ENCODE measurements at places on chromosomes 3 and 15.

- no peak for DNase-seq
Measured at GRCh38 chr3:123392871-123393620, 55.8 kb downstream of the ADCY5 start.

GRCh38 chr3:69491975-69492374, 106.1 kb upstream of the FRMD4B start:
- DNase-seq, result no peak

DNA sequence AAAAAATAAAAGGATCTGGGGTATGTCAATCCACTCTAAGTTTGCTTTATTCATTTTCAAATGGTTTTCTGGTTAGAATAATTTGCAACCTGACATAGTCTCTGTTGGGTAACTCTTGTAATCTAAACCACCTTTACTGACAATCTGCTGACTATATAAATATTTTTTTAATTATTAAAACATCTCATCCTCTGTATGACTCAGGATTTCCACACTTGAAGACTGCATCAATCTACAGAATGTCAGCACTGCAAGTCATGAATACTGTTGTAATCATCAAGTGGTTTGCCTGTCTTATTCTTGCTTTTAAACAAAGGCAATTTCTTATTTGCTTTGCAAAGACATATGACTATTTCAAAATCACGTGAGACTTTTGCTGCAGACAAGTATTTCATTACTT, 42.1 kb downstream of the VGLL3 start:
- DNase-seq, result no peak

GRCh38 chr3:150520408-150520807, 25.9 kb downstream of the SERP1 start:
- no peak for DNase-seq

DNA sequence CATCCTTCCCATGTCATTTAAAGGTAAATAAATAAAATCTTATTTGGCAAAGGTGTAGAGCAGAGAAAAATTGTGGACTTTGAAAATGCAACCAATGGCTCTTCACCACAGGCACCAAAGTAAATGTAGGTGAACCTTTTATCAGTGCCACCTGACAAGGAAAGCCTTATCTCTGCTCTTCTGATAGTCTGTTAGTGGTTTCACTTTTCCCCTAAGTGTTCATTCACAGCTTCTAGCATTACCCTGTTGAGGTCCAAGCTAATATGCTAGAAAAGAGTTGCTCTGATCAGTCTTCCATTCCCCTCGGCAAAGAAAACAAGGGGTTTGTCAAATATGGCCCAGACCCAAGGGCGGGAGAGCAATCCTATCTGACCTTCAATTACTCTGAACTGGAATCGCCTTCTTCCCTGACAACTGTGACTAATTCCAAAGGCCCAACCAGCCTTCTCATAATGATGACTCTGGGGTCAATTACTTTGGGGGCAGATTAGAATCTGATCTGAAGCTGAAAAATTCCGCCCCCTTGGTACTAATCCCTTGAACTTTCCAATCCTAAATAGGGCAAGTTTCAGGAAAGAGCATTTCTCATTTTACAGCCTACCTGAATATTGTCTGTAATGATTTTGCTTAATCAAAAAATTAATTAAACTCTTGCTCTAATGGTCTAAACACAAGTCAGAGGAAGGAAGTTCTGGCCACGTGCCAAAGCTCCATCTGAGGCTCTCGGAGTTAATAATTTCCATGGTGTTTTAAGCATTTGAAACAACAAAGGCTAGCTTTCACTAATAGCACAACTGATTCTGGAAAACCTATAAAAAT, 52.4 kb downstream of the SETMAR start:
- DNase-seq, result no peak
